Stimulated activated naive CD4-positive, alpha-beta T cell treated with Interleukin-2 at 50 U/mL for 16 hours (primary cell): ENCODE measurements at places on chromosomes 12 and 14.

DNA sequence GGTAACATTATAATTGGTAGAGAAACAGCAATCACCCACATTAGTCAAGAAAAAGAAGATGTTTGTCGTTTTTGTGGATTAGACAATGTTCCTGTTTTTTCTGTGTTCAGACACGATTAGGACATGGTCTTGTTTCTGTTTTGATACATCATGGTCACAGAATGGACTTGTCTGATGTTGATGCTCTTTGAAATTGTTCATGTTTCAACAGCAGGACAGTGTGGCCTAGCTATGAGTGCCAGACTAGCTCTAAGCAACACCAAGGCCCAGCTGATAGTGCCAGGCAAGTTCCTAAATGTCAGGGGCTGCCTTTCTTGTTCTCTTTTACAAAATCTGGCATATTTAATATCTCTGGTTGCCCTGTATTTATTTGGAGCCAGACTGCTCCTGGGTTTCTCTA, 40.9 kb upstream of the TOMM20L start:
- DNase-seq, result no peak

DNA sequence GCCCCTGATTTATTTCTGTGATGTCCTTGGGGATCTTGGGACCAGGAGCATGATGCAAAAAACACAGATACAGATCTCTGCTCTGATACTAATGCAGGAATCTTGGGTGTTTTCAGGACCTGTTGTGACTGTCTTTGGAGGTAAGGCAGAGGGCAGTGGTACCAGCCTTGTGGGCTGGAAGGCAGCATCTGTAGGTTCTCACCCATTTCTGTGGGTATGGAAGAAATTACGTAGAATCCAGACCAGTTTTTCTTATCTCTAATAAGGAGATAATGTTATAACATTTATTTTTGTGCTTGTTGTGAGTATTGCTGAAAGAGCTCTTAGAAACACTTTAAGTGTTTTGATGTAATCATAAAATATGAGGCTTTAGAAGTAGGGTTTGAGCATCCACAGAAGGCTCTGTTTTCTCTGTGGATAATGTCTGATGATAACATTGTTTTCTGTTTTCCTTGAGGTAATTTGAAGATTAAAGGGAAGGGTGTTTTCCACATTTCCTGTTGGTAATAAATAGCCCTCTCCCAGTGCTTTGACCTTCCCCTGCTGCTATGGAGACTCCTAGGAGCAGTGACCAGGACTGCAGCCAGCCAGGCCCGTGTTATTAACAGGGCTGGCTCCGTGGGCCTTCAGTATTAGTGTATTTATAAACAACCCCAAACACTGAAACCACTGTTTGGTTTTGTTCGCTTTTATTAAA, 9.4 kb upstream of the DCP1B start:
- no peak for DNase-seq

GRCh38 chr12:122729583-122730214, 945 bp downstream of the HCAR1 start:
- DNase-seq, result no peak

DNA sequence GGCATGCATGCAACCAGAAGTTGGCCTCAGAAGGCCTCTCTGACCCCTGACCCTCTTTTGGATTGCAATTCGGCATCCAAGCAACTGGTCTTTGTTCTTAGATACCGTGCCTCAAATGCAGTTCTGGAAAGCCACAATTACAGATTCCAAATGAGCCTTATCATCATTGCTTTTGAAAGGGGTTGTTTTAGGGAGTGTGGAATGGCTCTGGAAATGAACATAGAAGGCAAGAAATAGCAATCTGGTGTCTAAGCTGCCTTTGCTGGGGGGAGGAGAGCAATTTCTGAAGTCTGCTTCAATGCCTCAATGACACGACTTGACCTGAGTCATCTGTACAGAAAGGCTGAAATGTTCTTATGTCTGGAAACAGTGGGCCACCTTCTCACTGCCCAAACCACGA, 250.1 kb downstream of the NUAK1 start:
- DNase-seq, result no peak
